ENCODE measurements at places on chromosomes 3 and 15. TPM values are rescaled to one million over a fixed set of nuclear protein-coding genes. Genes with fewer than 3 reads are reported as not detected.

DNA sequence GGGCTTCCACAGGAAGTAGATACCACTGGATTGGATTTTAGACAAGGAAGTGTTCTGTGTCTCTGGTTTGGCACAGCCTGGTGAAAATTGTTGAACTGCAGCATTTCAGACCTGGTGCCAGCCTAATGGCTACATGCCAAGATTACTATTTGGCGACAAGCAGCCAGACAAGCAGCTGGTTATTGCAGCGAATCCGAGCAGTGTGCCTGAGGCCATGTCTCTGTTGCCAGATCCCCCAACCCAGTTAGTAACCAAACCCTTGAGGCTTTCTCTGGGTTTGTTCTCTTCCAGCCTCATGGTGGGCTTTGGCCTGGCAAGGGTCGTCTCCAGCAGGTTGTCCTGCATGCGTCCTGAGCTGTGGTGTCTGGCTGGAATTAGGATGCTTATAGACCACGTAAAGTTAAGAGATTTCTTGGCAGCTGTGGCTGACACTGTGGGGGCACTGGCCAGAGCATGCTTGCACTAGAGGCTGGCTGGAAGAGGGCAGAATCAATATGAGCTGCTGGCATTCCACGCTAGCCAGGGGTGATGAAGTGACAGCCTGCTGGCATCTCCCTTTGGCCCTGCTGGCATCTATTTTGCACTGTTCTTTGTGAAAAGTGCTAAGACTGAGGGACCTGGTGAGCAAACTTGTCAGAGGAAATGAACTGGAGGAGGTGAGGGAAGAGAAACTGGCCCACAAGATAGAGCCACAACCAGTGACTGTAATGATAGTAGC, 172.6 kb downstream of the RBMS3 start:
- no peak for DNase-seq

DNA sequence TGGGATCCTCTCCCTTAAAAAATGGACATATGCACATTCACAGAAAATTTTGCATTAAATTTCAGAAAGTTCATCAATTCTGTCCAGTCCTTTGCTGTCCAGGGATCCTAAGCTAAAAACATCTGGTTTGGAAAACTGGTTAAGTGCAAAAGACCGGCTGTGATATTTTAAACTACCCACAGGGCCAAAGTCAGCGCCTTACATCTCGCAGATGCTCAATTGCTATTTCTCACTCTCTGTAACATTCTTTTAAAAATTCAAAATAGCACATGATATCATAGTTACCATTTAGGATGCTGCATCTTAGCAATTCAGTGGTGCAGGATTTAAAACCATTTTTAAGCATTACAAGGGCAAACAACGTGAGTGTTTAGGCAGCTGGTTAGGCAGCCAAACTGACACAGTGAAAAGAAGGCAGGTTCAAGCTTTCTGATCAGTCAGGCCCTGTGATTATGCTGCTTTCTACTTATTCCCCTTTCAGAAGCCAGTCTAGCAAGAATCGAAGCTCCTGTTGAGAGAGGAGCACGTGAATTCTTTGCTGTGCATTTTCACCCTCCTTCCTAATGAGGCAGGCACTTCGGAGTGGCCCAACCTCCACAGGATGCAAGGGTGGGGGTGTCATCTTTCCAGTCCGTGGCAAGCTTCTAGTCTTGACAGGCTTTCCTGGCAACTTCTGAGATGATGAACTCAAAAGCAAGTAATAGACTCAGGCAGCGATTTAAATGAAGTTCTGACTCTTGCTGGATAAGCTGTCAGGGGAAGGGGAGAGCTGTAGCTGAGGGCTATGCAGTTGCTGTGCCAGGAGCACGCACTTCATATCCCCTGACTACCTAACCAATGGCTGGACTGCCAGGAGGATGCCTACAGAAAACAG, 8.8 kb downstream of the PRICKLE2 start:
- no peak for DNase-seq

IL17RB gene
- 3.2 TPM for total RNA-seq

RTP3 gene
- total RNA-seq, result not detected

MITF gene
- total RNA-seq, result 71.0 TPM

SLC51A gene
- total RNA-seq, result 0.60 TPM

SPINK8 gene
- total RNA-seq, result not detected
